Activated naive CD4-positive, alpha-beta T cell (primary cell): ENCODE measurements at places on chromosomes 3 and 15.

DNA sequence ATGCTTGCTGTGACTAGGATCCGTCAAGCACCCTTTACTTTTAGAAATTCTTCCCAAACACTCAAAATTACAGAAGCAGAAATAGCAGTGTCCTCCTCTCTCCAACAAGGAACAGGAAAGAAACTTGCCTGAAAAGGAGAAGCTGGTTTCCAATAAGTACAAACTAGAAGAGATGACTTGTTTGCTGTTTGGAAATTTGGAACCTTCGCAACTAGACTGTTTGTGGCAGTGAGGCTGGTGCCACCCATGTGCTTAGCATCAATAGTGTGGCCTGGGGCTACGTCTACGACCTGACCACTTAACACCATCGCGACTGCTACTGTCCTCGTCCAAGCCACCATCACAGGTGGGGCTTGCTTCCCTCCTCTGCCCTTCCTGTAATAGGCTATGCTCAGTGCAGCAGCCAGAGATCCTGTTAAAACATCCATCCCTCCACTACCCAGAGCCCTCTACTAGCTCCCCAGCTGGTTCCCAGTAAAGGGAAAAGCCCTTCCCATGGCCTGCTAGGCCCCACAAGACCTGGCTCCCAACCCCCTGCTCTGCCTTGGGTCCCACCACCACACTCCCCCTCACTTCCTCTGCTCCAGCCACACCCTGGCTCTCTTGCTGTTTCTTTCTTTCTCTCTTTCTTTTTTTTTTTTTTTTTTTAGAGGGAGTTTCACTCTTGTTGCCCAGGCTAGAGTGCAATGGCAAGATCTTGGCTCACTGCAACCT lies 52.6 kb upstream of the CCR2 start:
- DNase-seq, result no peak

DNA sequence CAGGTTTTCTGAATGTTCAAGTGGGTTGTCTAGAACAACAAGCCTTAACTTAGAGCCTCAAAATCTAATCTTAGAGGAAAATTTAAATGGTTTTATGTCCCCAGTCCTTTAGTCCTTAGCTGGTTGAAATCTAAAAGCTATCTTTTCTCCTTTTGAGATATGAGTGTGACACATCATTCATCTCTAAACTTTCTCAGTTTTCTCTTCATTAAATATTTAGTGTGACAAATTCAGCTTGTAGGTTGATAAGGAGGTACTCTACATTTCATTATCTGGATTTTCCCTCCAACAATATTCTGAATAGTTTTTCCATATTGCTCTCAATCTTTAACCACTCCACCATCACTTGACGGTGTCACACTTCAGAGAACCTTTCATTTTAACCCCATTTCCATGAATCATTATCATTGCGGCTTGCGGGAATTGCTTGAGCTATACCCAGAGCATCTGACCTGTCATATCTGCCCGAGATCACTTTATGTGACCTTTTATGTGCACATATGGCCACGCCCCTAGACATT lies 16.1 kb upstream of the ATP8B4 start:
- no peak for DNase-seq

DNA sequence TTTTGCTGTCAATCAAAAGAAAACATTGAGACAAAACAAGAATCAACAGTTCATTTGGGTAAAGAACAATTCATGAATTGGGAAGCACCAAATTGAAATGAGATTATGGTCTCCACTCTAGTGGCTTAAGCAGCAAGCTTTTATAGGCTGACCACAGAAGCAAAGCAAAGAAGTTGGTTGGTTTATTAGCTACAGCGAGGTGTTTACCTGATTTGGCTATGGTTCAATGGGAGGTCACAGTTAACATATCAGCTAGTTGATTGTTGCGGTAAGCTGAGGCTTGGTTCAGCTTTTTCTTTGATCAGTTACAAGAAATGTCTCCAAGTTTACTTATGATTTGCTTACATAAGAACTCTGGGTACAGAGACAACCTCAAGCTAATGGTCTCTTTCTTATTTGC lies 640.5 kb upstream of the GOLIM4 start:
- no peak for DNase-seq

- no peak for DNase-seq
Measured at GRCh38 chr15:48876057-48876456, 1.9 kb upstream of the EID1 start.

DNA sequence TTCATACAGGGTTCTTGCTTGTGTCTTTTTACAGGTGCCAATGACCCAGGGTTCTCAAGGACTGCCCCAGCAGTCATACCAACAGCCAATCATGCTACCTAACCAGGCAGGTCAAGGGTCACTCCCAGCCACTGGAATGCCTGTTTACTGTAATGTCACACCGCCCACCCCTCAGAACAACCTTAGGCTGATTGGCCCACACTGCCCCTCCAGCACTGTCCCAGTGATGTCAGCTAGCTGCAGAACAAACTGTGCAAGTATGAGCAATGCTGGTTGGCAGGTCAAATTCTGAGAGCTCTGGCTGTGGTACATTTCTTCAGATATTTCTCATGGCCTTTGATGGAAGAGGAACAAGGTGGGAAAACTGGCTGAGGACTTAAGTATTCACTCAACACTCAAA lies 154.3 kb downstream of the ARPP21 start:
- no peak for DNase-seq

GRCh38 chr15:63801171-63801570 lies 32.6 kb downstream of the HERC1 start:
- DNase-seq, result no peak
